ENCODE measurements at places on chromosomes 5 and 9. TPM values are rescaled to one million over a fixed set of nuclear protein-coding genes. Genes with fewer than 3 reads are reported as not detected.

- peak; percentile 12 for DNase-seq
Measured at GRCh38 chr9:137113385-137114159, 961 bp downstream of the DPP7 start.

GRCh38 chr5:106827061-106827460, 843.7 kb downstream of the EFNA5 start:
- DNase-seq = no peak

GRCh38 chr9:110923601-110924000, 114.7 kb downstream of the LPAR1 start:
- DNase-seq = peak; percentile 95

DNA sequence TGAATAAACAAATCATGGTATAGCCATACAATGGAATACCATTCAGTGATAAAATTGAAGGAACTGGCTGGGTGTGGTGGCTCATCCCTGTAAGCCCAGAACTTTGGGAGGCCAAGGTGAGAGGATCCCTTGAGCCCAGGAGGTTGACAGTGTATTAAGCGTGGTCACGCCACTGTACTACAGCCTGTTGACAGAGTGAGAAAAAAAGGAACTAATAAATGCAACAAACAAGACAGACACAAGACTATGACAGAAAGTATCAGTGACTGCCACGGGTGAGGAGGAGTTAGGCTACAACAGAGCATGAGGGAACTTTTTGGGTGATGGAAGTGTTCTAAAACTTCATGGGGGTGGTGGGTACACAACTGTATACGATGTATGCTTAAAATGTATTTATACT, 2.2 kb downstream of the FNIP1 start:
- DNase-seq = no peak

PCDHB4 gene
- under 0.01 TPM for total RNA-seq

- DNase-seq = peak; percentile 90
Measured at GRCh38 chr5:14035859-14036503, 91.5 kb upstream of the DNAH5 start.

CORO2A gene
- total RNA-seq = 2.2 TPM

DNA sequence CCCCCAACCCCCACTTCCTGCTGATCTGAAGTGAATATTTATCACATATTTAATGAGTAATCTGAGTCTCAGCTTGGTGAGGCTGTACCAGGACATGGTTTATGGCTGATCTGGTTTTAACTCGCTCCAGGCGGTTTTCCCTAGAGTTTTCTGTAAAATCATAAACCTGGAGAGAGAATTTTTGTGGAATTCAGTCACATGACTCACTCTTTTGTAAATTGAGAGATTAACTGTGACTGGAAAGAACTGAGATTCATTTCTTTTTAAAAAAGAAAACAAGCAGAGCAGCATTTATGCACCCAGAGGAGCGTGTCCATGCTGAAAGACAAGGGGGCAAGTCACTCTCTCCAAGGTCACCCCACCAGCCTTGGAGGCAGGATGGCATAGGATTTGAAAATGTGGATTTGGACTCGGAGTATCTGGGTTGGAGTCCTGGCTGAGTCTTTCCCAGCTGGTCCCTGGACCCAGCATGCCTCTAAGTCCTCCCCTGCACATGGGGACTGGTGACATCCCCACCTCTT, 81.8 kb downstream of the ZNF618 start:
- peak; percentile 94 for DNase-seq

DNA sequence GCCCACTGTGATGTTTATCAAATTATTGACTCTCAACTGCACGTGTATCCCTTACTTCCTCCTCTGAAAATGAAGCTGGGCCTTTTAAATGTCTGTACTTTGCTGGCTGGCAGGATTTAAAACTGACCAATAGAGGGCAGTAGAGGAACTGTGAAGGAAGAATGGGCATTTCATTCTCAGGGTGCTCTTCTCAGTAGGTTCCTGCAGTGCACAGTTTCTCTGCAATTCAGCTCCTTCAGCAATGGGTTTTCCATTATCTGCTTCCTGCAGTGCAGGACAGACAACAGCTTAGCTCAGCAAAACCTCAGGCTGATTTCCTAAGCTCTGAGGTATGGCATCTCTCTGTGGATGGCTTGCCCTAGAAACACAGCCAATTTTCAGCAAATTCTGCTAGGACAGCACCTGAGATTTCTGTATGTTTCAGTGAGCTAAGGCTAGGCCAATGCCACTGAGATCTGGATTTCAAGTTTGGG, 298.4 kb upstream of the PRDM9 start:
- DNase-seq = peak; percentile 0

GRCh38 chr5:126912616-126913200, 117.7 kb downstream of the MARCHF3 start:
- DNase-seq = peak; percentile 77

DNA sequence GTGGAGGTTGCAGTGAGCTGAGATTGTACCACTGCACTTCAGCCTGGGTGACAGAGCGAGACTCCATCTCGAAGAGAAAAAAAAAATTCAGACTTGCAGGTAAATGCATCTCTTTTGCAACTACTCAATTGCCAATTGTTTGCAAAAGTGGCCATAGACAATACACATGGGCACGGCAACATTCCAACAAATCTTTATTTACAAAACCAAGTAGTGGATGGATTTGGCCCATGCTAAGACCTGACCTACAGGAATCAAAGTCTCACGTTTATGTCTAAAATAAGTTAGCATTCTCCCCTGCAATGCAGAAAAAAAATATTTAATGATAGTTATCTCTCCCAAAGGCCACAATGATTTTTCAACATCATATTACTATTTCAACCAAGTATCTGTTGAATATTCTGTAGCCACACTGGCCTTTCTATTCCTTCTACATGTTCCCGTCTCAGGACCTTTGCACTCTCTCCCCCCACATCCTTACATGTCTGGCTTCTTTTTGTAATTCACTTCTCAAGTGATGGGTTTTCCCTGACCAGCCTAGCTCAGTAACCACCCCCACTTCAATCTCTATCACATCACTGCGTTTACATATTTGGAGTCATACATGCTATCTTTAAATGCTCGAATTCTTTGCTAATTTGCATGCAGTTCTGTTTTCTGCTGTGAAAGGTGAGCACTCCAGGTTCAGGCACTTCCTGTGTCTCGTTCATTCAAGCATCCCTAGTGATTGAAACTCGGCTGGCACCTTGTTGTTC, 54.2 kb downstream of the FNBP1 start:
- DNase-seq = no peak

TARS1 gene
- total RNA-seq = 293 TPM

- peak; percentile 79 for DNase-seq
Measured at GRCh38 chr5:82439750-82440445, 161.7 kb upstream of the RPS23 start.

FAM78A gene
- 0.43 TPM for total RNA-seq

SLC6A18 gene
- total RNA-seq = not detected

KCTD16 gene
- 0.97 TPM for total RNA-seq

DNA sequence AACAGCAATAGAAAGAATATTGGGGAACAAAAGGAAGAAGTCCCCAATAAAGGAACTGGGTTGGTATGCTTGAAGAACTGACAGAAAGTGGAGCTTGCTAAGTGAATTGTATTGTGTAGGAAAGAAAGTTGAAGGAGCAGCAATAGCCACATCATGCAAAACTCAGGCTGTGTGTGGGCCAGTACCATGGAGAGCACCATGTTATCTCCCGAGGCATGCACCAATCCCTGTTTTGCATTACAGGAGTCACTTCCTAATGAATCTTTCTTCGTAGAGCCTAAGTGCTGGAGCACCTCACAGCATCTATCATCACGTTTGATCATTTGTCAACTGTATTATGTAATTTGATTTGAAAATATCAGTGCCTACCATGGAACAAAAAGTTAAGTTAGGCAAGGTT, 137.7 kb upstream of the NMUR2 start:
- DNase-seq = peak; percentile 14

DNA sequence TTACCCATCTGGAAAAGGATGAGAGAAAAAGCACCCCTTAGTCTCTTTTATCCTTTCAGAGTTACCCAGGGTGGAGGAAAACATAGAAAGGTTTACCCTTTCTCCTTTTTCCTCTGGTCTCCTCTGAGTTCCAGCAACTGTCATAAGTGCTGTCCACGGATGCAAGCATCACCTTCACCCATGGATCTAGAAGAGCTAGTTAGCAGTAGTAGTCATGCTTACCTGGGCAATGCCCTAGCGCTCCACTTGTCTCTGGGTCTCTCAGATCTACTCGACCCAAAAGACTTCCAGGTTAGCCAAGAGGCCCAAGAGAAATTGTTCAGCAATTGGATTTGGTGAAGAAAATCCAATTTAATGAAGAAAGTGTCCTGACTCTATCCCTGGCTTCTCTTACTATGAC, 656.2 kb upstream of the PTPRD start:
- no peak for DNase-seq

- DNase-seq = peak; percentile 44
Measured at GRCh38 chr5:19855931-19856330, 132.1 kb downstream of the CDH18 start.

DNA sequence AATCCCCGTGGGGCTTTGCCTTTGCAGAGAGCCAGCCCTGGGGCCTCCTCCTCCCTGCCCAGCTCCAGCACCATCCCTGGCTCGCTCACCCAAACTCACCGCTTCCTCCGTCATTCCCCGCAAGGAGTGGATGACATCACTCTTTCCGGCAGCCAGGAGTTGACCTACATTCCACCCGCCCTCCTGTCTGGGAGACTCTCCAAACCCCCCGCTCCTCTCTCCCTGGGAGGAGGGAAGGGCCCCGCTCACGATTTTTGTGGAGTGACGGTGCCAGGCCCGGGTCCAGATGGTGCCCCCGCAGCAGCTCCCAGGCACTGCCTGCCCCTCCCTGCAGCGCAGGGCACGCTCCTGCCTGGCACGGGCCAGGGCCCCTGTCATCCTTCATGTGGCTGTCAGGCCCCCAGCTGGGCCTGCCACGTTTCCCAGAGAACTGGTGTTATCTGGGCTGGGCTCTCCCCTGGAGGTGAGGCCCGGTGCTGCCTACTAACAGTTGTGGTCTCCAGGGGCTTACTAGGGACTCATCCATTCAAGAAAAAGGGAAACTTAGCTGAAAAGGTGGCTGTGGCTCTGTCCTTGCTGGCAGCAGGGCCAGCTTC, 52.3 kb downstream of the NTNG2 start:
- DNase-seq = peak; percentile 63

DNA sequence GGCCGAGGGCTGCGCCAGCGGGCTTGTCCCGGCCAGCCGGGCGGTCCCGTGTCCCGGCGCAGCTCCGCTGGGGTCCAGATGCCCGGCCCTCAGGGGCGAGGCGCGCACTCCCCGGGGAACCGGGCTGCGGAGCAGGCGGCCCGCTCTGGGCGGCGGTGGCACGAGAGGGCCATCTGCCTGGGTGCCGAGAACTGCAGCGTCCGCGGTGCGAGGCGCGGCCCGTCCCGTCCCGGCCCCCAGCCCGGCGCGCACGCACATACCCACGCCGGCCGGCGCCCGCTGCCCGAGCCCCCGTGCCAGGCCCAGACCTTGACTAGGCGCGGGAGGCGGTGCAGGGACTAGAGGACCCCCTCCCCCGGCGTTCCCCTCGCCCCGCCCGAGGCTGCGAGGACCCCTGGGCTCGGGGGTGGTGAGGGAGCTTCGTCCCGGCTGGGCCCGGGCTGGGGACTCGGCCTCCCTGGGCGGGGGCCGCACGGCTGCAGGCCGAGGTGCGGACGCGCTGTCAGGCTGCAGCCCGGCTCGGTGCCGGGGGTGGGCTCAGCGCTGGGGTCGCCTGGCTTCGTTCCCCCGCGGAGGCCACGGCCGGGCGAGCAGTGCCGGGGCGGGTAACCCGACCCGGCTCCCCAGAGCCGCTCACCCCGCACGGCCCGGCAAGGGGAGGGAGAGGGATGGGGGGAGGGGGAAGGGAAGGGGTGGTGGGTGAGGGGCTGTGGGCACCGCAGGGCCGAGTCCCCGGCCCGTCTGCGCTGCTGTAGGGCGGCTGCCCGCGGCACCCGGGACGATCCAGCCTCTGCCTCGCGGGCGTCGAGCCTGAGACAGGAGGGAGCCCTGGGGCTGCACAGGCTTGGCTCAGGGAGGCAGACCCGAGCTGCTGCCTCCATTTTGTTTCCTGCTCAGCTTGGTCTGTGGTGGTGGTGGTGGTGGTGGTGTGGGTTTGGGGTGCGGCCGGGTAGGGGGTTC, 1.2 kb upstream of the NSD1 start:
- peak; percentile 16 for DNase-seq

DNA sequence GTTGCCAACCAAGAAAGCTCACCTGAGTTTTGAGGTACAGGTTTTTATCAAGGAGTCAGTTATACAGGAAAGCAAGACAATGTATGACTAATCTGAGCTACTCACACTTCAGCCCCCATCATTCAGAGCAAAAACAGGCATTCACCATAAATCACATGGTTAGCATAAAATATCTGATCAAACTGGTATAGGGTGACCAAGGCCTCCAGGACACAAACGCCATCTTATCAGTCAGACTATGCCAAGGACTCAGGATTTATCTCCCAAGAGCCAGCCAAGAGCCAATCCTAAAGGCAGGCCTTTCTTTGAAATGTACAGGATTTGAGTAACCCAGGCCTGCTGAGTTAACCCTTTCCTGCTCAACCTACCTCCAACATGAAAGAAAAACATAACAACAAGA, 313.0 kb upstream of the NREP start:
- no peak for DNase-seq

IFNA2 gene
- total RNA-seq = not detected
